ENCODE measurements at places on chromosomes 6 and 20.

GRCh38 chr20:6024768-6025167 lies 29.1 kb downstream of the LRRN4 start:
- no peak for DNase-seq

- DNase-seq = no peak
These were observed 296.3 kb downstream of the LRFN2 start for GRCh38 chr6:40290816-40291215.

DNA sequence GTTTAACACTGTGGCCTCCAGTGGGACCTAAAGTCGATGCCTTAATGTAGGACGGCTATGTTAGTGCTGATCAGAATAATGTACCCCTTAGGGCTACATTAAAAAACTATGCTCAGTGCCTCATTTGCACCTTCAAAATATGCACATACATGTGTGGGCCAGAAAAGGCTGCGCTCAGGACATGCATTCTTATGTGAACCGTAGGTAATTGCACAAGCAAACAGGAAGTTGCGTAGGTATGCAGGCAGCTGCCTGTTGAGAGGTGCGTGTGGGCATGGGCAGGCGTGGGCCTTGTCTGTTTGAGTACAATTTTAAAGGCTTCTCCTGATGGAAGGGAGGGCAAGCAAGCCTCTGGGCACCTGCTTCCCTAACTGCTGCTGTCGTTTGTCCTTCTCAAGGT lies 116.2 kb upstream of the JAG1 start:
- DNase-seq = no peak

DNA sequence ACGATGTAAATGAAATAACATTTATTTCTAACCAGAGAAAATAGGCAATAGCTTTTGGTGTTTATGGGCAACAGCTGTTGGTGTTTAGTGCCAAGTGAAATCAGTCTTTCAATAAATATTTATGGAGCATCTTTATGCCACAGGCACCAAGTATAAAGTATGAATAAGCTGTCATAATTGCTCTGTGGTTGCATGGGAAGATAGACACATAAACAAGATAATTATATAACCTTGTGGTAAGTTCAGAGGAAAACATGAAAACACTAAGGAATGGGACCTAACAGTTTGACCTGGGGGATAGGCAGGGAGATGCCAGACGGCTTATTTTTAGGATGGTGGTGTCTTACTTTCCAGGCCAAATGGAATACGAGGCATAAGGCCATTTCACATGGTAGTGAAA lies 110.9 kb downstream of the GFRAL start:
- DNase-seq = no peak

DNA sequence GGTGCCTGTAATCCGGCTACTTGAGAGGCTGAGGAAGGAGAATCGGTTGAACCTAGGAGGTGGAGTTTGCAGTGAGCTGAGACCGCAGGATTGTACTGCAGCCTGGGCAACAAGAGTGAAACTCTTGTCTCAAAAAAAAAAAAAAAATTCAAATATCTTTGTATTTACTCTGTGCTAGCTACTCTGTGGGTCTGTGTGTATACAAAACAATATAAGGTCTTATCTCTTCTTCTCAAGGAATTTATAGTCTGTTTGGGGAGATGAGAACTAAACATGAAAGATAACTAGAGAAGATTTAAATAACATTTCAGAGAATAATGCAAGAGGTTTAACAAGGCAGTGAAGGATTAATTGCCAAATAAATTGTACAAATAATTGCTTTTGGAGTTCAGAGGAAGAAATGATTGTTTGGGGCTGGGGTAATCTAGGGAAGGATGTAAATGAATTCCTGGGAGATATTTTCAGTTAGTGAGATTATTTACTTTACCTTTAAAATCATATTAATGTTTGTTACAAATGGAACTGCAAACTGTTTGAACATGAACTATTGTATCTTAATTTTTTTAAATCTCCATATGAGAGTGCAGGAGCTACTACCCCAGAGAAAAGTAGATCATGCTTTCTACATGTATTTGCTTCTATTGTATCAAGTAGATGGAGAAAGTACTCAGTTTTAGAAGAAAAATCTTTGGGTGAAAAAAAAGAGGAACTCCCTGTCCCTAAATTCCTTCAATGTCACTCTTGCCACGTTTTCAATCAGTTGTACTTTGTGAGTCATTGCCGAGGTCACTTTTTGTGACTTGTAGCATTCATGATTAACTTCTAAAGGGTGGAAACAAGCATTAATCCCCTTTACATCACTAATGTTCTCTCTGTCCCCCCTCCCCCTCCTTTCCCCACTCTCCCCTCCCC lies 39.0 kb downstream of the NCOA3 start:
- DNase-seq = no peak

- no peak for DNase-seq
These were observed 188.2 kb downstream of the NFATC2 start for GRCh38 chr20:51354191-51354768.

DNA sequence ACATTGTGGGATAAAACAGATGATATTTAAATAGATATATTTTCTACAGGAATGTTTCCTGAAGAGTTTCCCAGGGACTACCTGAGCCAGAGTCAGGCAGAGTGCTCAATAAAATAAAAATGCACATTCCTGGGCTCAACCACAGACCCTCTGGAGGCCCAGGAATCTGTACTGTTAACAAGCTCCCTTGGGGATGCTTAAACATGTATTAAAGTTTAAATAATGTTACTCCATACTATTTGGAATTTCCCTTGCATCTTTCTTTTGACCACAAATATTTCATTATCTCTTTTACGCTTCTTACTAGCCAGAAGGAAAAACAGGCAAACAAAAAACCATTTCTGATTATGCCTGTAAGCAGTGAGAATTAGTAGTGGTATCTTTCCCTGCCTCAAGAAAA lies 42.3 kb downstream of the GPR63 start:
- DNase-seq = no peak

DNA sequence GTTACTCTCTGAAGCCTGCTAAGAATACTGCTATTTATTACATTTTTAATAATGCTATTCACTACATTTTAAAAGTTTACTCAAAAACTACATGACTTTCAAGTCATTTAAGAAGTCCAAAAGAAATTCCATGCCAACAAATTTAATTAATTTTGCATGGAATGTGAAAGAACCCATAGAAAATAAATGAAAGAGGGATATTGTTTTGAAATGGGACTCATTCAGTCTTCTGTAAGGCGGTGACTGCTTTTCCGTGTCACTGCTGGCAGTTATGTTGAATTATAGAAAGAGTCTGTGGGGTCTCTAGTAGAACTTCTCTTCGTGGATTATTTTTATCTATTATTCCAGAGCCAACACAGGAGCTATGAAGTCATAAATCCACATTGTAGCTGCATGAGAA lies 211.2 kb downstream of the LAMA2 start:
- DNase-seq = no peak

- no peak for DNase-seq
These were observed 11.9 kb upstream of the CNR1 start for GRCh38 chr6:88177961-88178464.

GRCh38 chr6:27441001-27441400 lies 31.9 kb downstream of the ZNF184 start:
- no peak for DNase-seq

Data from AG04449 (cell line).